Upper lobe of right lung (tissue), 1 donor: ENCODE measurements at places on chromosomes 1 and 21. TPM values are rescaled to one million over a fixed set of nuclear protein-coding genes. Genes with fewer than 3 reads are reported as not detected.
A peak's percentile ranks its signal among the peaks of the same experiment; 100 is the strongest.

GRCh38 chr1:161196521-161197451, 2.1 kb downstream of the ADAMTS4 start:
- DNase-seq: no peak

Gene POMGNT1
- total RNA-seq: 63.0 TPM

- DNase-seq: no peak
These were observed 1382.2 kb upstream of the B3GALT2 start for GRCh38 chr1:194568610-194569009.

DNA sequence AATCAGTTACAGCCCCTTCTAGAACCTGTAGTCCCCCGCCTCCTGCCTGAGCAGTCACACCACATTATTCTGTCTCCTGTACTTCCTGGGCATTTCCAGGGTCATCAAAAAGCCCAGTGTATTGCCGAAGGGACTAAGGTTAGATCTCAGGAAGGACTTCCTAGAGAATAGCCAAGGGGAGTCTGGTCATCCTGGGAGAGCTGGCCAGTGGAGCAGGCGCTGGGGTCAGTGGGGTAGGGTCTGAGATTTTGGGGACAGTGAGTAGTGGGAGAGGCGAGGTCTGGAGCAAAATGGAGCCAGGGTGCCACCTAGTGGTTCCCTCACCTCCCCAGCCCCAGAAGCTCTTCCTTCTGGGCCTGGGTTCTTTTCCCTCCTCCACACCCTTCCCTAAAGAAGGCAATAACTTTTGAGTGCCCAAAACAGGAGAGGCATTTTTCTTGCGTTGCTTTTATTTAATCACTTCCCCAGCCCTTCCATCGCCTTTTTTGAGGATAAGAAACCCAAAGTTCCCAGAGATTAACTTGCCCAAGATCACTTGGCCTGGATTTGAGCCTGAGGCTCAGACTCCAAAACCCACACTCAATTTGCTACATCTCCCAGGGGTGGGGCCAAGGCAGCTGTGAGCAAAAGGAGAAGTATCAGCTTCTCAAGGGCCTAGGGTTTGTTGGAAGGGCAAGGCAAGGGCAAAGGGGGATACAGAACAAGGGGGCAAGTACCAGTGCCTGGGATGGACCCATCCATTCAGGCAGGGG, 7.3 kb upstream of the PMVK start:
- no peak for DNase-seq

Gene CHML
- total RNA-seq: 16.8 TPM

DNA sequence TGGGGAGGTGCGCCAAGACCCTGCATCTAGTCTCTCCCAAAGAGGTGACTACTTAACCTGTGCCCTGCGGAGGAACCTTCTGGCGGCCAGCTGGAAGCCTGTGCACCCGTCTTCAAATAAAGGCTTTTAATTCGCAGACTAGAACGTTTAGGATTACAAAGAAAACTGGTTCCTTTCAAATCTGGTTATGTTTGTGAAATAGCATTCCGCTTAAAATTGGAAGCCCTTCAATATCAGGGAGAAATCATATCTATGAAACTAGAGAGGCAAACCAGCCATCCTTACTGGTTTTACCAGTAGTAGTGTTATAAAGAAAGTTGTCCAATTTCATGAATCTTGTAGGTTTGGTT, 250.8 kb downstream of the FAM72C start:
- no peak for DNase-seq

Gene PSRC1
- total RNA-seq: 2.9 TPM

DNA sequence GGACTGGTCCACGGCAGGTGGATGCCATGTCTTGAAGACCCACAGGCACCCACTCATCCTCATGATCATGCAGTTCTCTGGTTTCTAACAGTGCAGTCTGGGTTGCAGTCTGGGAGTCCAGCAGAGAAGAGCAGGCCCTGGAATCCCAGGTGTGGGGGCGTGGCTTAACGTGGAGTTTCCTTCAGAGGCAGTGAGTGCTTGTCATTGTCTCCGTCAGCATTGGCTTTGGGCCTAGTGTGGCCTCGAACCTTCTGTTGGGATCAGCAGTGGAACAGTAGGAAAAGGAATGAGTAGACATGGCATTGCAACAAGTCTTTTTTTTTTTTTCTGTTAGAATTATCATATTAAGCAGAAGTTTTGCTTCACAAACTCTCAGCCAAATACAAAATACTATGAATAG, 12.8 kb downstream of the LGALS8 start:
- no peak for DNase-seq

GRCh38 chr1:27659497-27660299, 12.3 kb downstream of the IFI6 start:
- DNase-seq: peak; percentile 97

GRCh38 chr1:186207391-186208085, 167.5 kb downstream of the TPR start:
- DNase-seq: no peak

DNA sequence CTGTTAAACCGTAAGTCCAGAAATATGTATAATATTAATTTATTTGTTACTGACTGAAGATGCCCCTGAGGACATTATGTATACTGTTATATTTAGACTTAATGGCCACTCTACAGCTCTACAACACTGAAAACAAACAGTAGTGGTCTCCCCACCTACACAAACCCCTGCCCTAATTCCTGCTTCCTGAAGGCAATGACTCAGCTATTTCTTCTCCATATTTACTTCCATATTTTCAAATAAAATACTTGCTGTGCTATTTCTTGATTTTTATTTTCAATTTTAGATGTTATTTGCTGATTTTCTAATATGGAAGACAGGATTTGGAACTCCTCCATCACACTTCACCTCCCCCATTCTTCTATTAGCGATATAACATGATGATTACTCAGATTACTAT, 97.6 kb downstream of the PCNX2 start:
- no peak for DNase-seq

DNA sequence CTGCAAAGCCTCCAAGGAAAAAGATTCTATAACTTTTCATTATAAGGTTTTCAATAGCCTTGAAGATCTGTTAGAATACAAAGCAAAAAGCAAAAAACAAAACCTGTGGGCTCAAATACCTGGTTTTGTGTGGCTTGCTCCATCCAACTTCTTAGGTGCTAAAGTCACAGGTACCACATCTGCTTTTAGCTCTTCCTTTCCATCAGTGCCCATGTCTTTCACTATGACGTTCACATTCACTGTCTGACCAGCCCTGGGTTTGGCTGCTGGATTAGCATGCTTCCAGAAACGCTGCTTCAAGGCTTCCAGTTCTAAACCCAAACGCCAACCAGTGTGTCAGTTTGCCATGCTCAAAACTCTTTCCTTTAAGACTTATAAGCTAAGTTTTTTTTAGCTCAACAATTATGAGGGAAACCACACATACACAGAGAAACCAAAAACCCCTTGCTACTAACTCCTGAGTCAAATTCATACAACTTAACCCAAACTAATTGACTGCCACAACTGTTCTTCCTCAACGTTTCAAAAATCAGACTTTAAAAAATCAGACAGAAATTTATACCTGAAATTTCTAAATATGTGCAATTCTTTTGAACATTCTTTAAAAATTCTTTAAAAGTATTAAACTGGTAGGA, 16.0 kb downstream of the CLSPN start:
- DNase-seq: no peak

DNA sequence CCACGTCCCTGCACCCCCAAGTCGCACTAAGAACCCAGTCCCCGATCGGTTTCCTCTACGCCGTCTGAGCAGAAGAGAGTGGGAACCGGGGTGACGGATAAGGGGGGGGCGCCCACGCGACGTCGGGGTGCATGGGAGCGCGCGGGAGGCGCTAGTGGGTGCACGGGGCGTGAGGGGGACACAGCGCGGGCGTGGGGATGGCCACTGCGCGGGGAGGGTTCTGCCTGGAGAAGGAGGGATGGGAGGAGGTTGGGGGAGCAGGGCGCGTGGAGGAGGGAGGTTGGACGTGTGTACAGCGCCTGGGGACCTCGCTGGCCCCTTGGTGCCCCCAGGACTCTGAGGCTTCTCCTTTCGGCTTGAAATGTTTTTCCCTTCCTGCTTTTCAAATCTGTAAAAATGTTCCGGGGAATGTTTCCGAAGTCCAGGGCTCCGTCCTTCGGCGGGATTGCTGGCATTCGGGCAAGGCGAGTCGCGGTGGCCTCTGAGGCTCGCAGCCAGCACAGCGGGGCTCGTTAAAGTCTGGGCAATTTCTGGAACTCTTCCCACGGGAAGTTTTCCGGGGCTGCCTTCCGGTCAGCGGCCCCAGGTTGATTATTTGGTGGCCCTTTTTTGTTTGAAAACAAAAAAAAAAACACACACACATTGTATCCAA, 13.1 kb downstream of the RNF220 start:
- no peak for DNase-seq

DNA sequence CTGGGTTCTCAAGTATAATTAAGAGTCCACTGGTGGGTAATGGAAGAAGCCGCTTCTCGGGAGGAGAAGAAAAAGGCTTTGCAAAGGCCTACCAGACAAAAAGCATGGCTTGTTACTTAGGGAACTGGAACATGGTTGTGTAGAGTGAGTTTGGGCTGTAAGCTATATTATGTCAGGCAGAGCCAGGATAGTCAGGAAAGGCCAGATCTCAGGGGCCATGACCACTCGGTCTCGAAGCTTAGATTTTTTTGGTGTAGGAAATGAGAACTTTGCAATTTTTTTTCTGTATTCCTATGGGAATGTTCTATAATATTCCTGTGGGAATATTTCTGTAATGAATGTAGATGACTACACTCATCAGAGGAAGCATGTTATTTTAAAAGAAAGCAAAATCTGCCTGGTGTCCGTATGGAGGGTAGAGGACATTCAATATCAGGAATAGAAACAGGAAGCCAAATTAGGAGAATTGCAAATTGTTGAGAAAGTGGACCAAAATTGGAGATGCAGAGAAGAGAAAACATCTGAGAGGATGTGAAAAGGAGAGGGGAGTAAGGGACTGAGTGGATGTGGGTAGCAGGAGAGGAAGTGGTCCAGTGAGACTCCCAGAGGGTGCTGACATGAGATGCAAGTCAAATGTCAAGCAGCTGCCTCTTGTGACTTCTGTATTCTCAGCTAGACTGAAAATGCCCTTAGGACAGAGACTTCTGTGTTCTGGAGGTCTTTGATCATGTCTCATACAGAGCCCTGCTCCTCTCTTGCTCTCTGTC, 45.2 kb upstream of the HAO2 start:
- DNase-seq: no peak

Gene KIRREL1
- total RNA-seq: 40.8 TPM

Gene AADACL4
- not detected for total RNA-seq

Gene LYPD8
- total RNA-seq: not detected

DNA sequence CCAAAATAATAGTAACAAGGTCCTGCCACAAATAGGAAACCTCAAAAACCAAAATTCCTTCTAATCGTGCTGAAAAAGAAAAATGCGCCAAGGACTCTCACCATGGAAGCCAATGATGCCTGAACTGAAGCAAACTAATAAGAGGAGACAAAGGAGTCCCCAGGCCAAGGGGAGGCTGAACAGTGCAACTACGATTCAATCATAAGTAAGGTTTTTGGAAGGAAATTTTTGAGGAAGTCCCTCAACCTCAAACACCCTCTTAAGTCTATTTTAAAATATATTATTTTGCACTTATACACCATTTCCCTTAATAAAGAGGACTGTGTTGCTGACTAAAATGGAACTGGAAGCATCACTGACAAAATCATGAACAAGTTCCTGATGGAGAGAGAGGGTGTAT, 1.7 kb upstream of the ARHGAP29 start:
- DNase-seq: no peak

Gene ADAMTSL4
- total RNA-seq: 99.2 TPM

Gene CD2
- 11.4 TPM for total RNA-seq

DNA sequence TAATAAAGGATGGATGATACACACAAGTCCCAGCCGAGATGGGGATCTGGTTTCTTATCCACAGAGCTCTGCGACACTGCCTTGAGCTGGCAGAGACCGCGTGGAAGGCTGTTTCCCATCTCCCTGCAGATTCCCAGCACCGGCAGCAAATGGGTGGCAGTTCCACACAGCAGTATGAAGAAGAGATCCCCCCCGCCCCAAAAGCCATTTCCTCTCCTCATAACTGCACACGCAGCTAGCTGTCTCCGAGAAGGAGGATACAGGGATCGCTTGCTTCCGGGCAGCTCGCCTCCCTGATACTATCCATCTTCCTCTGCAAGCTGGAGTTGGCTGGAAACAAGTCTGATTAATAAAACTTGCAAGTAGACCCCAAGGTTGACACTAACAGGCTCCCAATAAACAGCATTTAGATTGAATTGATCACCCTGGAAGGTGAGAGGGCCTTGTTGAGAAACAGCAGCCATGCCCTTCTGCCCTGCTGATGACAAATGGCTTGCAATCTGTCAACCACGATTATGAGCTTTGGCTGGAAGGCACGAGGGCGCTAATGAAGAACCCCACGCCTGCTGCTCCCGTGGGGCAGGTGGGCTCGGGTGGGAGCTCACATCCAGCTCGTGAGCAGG, 642.3 kb downstream of the AJAP1 start:
- no peak for DNase-seq

- DNase-seq: no peak
These were observed 47.9 kb upstream of the RGL1 start for GRCh38 chr1:183757061-183757460.

- no peak for DNase-seq
These were observed 61.1 kb upstream of the PDE9A start for GRCh38 chr21:42592156-42592820.

DNA sequence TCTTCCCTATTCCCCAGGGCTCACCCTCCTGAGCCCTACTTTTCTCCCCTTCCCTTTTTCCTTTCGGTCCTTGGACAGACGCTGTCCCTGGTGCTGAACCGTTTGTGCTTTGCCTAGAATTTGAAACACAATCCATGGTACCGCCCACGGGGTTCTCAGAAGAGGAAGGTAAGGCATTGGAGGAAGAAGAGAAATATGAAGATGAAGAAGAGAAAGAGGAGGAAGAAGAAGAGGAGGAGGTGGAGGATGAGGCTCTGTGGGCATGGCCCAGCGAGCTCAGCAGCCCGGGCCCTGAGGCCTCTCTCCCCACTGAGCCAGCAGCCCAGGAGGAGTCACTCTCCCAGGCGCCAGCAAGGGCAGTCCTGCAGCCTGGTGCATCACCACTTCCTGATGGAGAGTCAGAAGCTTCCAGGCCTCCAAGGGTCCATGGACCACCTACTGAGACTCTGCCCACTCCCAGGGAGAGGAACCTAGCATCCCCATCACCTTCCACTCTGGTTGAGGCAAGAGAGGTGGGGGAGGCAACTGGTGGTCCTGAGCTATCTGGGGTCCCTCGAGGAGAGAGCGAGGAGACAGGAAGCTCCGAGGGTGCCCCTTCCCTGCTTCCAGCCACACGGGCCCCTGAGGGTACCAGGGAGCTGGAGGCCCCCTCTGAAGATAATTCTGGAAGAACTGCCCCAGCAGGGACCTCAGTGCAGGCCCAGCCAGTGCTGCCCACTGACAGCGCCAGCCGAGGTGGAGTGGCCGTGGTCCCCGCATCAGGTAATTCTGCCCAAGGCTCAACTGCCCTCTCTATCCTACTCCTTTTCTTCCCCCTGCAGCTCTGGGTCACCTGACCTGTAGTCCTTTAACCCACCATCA, 10.4 kb downstream of the BCAN start:
- DNase-seq: no peak

DNA sequence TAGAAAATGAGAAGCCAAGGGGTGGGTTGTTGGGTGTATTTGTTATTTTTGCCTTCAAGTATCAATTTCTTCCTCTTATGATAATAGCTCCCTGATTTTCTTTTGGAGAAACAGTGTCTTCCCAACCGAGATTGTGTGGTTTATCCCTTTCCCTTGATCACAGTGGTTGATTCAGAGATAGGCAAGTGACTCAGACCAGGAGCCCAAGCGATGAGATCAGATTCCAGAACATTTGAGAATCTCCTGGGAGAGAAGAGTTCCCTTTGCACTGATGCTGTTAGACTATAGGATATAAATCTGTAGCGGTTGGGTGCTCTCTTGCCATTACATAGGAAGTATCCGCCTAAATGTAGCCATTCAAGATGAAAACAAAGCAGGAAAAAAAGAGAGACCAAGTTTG, 90.1 kb upstream of the WDR26 start:
- DNase-seq: no peak

Gene FCGR3B
- 18.9 TPM for total RNA-seq

Gene ADGRB2
- 0.69 TPM for total RNA-seq
